ENCODE measurements at places on chromosomes 12 and 14.

GRCh38 chr12:99111600-99111999, 466.5 kb downstream of the APAF1 start:
- DNase-seq: no peak

DNA sequence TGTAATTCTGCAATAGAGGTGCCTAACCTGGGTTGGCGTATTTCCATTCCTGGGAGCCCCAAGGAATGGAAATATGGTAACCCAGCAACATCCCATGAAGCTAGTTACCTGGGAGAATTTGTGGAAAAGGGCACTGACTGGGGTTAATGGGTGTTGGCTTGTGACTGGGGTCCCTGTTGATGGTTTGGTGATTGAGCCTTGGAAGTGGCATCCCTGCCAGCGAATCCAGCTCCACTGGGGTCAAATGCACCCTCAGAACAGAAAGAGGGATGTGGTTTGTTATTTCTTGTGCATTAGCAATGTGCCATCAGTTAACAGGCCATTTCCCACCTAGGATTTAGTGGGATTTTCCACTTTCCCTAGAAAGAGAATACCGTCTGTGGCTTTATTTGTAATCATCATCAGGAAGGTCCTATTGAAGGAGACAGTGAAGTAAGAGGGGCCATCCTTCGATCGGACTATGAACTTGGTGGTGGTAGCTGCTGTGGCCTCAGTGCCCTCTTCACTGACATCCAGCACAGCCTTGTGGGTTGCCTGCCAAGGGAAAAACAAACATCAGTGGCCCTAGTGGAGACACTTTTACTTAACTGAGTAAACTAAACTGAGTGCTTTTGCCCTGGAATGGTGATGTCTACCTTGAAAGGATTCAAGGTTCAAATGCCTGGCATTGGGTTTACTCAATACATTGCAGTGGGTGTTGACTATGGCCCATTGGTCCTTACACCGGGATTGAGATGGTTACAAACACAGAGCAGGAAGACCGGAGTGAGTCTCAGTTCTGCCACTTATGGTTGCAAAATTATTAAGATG, 10.4 kb upstream of the SERPINA11 start:
- DNase-seq: no peak

- no peak for DNase-seq
Observed at GRCh38 chr12:2523317-2523716, 271.5 kb upstream of the FKBP4 start.

DNA sequence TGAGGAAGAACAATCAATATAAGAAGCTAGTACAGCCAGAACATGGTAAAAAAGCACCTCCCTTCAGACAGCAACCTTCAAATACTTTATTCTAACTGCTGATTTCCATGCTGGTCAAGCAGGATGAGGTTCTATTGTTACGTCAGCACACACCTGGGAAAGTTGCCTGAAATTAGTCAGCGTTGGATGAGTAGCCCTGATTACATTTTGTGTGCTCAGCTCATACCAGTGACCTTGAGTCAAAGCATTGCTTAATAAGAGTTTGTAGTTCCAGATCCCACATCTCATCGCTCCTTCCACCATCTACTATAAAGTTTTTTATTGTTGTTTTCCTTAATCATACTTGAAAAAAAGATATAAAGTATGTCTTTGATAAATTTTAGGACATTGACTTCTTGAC, 361.5 kb downstream of the EGLN3 start:
- no peak for DNase-seq

GRCh38 chr14:75984674-75985073, 889 bp upstream of the IFT43 start:
- DNase-seq: no peak

DNA sequence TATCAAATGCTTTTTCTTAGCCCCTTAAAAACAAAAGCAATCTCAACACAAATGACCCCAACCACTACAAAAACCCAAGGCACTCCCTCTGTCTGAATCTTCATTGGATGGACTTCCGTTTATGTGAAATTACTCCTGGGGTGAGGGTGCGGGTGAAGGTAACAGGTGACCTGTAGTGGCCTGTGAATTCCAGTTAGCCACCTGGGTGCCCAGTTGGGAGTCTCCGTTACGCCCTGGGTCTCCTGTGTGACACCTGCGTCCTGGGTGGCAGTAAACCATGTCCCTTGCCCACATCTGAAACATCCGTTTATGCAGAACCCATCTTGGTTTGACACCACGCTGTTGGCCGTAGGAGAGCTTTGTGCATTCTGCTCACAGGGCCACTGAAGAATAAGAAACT, 62.6 kb downstream of the CCDC92 start:
- DNase-seq: no peak

GRCh38 chr12:6211421-6211869, 11.2 kb downstream of the CD9 start:
- DNase-seq: no peak

DNA sequence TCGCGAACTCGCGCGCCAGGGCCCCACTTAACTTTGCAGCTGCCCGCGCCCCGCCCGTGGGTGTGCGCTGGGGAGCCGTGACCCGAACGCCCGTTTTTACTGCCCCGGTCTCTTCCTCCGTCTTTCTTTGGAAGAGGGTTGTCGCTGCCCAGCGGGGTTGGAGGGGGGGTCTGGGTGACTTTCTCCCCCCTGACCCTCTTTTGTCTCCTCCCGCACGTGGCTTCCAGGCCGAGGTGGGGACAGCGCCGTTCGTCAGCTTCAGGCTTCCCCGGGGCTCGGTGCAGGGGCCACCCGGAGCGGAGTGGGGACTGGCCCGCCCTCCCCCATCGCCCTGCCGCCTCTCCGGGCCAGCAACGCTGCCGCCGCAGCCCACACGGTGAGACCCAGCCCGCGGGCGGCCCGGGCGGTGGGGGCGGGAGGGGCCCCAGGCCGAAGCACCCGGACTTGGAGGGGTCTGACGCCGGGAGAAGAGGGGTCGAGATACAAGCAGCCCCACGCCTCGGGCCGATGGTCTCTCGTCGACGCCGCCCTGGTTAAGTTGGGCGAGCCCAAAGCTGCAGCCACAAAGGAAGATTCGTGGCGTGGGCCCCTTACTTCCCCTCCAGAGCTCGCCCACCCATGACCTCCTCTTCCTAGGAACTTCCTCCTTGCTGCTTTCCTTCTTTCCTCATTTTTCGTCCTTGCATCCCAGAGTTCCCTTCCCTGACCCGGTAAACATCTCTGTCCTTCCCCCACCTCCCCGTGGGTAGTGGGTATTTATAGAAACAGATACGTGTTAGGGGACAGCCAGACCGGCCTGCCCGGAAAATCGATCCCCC, 1.2 kb downstream of the DYRK2 start:
- no peak for DNase-seq

GRCh38 chr14:33435911-33436689, 497.4 kb downstream of the NPAS3 start:
- DNase-seq: no peak

- no peak for DNase-seq
Observed at GRCh38 chr14:99699085-99699760, 15.1 kb downstream of the CYP46A1 start.

DNA sequence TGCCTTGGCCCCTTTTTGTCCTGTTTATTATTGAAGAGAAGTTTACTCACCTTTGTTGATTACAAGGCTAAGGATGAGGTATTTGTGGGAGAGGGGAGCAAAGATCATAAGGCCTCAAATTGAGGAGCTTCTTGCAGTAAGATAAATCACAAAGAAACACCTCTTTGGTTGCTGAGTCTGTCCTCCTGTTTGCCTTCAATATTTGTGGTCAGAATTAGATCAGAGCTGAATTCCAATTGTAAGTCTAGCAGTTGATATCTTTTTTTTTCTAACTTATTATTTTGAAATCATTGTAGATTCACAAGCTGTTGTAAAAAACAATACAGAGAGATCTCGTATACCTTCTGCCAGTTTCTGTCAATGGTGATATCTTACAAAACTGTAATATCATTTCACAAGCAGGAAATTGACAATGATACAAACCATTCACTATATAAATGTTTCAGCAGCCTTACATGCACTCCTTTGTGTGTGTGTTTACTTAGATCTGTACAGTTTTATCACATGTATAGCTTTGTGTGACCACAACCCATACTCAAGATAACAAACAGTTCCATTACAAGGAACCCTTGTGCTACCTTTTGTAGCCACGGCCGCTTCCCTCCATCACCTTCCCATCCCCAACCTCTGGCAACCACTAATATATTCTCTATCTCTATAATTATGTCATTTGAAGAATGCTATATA, 97.4 kb downstream of the KICS2 start:
- DNase-seq: no peak

GRCh38 chr14:73685328-73685727, 28.9 kb downstream of the PNMA1 start:
- no peak for DNase-seq

DNA sequence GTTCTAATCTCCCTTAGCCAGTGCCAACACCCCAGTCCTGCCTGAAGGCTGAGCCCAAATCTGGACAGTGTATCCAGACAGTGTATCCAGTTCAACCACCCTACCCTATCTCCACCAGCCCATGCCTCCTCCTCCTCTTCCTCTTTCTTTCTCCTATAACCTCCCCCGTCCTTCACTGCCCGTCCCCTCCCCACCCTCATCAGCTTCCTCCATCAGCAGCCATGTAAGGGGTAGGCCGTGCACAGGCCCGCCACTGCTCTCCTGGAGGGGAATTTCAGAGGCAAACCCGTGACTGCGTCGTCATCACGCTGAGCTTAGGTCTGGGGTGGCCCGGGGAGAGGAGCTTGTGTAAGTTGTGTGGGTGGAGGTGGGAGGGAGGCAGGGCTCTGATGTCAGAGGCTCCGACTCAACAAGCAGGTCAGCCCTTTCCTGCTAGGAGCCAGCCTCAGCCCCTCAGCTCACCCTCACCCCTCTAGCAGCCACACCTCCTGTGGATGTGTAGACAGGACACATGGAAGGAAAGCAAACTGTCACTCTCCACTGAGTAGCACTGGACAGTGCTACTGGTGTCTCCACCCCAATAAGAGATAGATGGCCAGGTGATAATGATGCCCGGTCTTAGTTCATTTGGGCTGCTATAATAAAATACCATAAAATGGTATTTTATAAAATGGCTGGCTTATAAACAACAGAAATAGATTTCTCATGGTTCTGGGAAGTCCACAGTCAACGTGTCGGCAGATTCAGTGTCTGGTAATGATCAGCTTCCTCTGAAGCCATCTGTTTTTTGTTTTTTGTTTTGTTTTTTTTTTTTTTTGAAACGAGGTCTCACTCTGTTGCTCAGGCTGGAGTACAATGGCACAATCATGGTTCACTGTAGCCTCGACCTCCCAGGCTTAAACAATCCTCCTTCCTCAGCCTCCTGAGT, 50.5 kb downstream of the IRF2BPL start:
- peak; percentile 79 for DNase-seq

- no peak for DNase-seq
Observed at GRCh38 chr12:12538535-12538934, 24.1 kb downstream of the DUSP16 start.

GRCh38 chr14:79652513-79653307, 558.6 kb downstream of the DIO2 start:
- DNase-seq: no peak

GRCh38 chr12:57142121-57142520, 5.3 kb downstream of the LRP1-AS start:
- DNase-seq: no peak

- no peak for DNase-seq
Observed at GRCh38 chr12:51028126-51028812, 2.1 kb upstream of the SLC11A2 start.

GRCh38 chr14:38078393-38078792, 129.3 kb upstream of the SSTR1 start:
- no peak for DNase-seq

GRCh38 chr14:57189070-57189469, 79.6 kb downstream of the EXOC5 start:
- DNase-seq: no peak

GRCh38 chr12:79635676-79636075, 55.1 kb downstream of the PAWR start:
- DNase-seq: no peak
